ENCODE measurements at places on chromosomes 5 and 9.

GRCh38 chr5:95177456-95177855 lies 107.4 kb downstream of the MCTP1 start:
- DNase-seq = no peak

DNA sequence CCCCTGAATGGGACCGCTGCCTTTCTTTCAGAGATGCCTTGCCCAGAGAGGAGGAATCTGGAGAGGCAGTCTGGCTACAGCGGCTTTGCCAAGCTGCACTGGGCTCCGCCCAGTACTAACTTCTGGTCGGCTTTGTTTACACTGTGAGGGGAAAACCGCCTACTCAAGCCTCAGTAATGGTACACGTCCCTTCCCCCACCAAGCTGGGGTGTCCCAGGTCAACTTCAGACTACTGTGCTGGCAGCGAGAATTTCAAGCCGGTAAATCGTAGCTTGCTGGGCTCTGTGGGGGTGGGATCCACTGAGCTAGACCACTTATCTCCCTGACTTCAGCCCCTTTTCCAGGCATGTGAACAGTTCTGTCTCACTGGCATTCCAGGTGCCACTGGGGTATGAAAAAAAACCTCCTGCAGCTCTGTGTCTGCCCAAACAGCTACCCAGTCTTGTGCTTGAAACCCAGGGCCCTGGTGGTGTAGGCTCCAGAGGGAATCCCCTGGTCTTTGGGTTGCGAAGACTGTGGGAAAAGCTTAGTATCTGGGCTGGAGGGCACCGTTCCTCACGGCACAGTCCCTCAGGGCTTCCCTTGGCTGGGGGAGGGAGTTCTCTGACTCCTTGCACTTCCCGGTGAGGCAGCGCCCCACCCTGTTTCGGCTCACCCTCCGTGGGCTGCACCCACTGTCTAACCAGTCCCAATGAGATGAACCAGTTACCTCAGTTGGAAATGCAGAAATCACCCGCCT lies 171.2 kb downstream of the CWC27 start:
- no peak for DNase-seq

- DNase-seq = no peak
Observed at GRCh38 chr9:70488793-70489105, 74.3 kb upstream of the KLF9 start.

DNA sequence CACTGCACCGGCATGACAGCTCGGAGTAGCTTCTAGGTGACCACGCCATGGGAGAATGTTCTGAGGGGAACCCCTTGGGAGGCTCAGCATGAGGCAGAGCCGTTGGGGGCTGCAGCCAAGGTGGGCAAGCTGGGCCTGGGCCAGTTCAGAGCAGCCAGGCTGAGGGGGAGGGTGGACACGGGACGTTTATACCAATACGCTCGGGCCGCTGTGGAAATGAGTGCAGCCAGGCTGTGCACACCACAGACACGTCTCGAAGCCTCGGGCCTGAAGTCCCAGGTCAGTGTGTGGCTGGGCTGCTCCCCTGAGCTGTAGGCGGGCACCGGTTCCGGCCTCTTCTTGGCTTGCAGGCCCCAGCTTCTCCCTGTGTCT lies 28.9 kb upstream of the SLC12A7 start:
- DNase-seq = no peak

GRCh38 chr5:137221943-137222342 lies 277.2 kb downstream of the SPOCK1 start:
- no peak for DNase-seq

DNA sequence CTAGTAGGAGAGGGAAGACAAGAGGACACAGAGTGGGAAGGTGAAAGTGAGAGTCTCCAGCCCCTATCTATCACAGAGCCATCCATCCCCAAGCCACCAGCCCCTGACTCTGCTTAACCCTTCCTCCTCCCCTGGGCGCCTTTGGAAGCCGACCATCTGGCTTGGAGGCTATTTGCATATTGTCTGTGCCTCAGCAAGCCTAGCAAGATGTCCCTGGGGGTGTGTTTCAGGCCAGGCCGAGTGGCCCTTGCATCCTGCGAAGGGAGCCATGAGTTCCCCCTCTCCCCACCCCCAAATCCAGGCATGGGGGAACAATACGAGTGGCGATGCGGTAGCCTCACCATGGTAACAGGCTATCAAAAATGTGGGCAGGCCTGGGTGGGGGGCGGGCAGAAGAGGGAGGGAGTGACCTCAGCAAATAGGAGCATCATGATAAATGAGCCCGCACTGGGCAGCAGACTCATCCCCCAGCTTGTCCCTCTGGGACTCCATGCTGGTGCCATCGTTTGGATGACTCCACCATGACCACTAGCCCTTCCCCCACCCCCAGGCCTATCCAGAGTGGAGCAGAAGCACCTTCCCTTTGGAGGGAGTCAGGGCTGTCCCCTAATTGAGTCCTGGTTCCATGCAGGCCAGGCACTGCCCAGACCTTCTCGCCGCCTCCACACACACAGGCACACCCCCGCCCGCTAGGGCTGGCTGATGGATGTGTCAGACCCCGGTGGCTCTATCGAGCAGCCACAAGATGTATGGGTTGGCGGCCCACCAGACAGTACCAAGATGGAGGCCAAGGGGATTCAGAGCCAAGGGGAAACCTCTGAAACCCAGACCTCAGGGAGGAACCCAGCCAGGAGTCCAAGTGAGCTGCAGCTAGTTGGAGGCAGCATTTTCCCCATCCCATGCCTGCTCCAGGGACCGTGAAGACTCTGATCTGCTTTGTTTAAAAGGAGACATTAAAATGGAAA lies 14.6 kb downstream of the URM1 start:
- DNase-seq = no peak

- no peak for DNase-seq
Observed at GRCh38 chr9:79256691-79257213, 315.0 kb upstream of the TLE4 start.

- peak; percentile 67 for DNase-seq
Observed at GRCh38 chr5:154857530-154858296, 714 bp upstream of the CNOT8 start.

- no peak for DNase-seq
Observed at GRCh38 chr5:76269932-76270610, 133.0 kb upstream of the IQGAP2 start.

DNA sequence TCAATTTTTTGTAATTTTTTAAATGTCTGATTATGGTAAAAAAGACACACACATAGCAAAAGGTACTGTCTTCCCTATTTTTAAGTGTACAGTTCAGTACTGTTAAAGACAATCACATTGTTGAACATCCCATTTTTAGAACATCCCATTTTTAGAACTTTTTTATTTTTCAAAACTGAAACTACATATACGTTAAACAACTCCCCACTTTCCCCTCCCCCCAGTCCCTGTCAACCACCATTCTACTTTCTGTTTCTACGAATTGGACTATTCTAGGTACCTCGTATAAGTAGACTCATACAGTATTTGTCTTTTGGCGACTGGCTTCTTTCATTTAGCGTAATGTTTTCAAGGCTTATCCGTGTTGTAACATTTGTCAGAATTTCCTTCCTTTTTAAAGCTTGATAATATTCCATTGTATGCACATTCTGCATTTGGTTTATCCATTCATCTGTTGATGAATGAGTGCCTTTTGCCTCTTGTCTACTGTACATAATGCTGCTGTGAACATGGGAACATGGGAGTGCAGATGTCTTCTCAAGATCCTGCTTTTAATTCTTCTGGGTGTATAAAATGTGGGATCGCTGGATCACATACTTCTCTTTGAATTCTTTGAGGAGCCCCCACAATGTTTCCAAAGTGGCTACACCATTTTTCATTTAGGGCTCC lies 154.0 kb downstream of the PIK3R1 start:
- no peak for DNase-seq

- no peak for DNase-seq
Observed at GRCh38 chr9:129608561-129609481, 12.1 kb downstream of the C9orf50 start.

DNA sequence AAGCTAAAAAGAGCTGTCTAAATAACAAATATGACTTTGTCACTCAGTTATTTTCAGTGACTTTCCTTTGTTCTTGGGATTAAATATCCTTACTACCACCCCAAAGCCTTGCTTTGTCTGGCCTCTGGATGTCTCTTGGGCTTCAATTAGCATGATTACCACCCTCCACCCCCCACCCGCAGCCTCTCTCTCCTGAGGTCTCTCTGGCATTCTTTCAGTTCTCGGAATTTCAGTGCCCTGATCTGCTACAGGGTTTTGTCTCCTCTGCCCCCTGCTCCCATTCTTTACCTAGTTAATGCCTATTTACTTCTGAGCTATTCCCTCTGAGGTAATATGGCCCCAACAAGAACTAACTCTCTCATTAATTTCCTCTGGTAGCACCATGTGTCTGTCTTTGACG lies 376.4 kb downstream of the DEPDC1B start:
- DNase-seq = no peak

DNA sequence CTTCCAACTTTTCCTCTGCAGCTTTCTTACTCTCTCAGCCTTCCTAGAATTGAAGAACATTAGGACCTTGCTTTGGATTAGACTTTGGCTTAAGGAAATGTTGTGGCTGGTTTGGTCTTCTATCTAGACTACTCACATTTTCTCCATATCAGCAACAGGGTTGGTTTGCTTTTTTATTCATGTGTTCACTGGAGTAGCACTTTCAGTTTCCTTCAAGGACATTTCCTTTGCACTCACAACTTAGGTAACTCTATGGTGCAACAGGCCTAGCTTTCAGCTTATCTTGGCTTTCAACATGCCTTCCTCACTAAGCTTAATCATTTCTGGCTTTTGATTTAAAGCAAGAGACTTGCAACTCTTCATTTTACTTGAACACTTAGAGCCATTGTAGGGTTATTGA lies 153.1 kb downstream of the CCDC192 start:
- no peak for DNase-seq

GRCh38 chr5:172455087-172455381 lies 709 bp upstream of the SH3PXD2B start:
- no peak for DNase-seq

- DNase-seq = no peak
Observed at GRCh38 chr9:33498387-33498786, 24.7 kb upstream of the NOL6 start.

GRCh38 chr9:70060883-70061507 lies 17.3 kb downstream of the MAMDC2 start:
- no peak for DNase-seq

DNA sequence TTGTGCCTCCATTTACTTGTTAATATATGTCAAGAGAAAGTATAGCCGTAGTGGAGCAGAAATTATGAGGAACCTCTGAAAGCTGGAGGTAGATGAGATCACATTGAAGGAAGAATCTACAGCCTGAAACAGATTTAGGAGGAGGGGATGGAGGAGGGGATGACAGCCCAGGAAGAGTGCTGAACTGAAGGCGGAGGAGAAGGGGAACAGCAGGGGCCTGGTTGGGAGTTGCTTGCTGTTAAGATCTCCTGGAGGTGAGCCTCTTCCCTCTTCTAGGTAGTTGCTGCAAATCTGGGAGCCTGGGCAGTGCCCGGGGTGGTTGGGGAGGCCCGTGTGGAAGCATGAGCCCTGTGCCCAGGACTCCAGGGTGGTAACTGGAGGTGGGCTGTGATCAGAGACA lies 111.8 kb upstream of the SEMA6A start:
- DNase-seq = no peak

GRCh38 chr5:5474961-5475360 lies 52.5 kb downstream of the ICE1 start:
- no peak for DNase-seq

GRCh38 chr9:82202808-82203207 lies 214.2 kb downstream of the SPATA31D1 start:
- DNase-seq = no peak

GRCh38 chr5:129362456-129362855 lies 97.6 kb upstream of the ADAMTS19 start:
- DNase-seq = no peak

DNA sequence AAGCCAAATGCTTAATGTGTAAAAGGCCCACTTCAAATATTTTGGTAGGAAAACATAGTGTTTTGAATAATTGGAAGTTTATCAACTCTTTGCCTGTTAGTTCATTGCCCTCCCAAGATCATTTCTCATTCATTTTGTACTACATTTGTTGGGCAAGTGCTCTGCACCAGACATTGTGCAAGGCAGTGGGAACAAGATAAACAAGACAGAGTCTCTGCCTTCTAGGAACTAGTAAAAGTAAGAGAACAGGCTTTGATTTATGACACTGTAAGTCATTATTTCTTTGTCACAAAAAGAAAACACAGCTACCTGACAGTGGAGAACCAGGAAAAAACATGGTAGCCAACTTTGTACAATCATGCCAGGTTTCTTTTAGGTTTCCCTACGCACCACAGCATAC lies 63.7 kb upstream of the PAM start:
- DNase-seq = no peak

DNA sequence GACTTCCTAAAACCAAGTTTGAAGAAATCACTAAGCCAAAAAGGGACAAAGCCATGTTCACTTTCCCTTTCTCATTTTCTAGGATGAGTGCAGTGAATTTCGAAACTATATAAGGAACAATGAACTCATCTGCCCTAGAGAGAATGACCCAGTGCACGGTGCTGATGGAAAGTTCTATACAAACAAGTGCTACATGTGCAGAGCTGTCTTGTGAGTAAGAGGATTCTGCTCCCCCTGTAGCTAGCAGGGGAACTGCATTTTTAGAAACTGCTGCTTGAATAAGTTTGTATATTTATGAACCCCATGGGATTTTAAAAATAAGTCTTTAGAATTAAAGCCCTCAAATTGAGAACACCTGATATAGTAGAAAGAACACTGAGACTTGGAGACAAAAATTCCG lies 42.7 kb upstream of the SPINK14 start:
- DNase-seq = no peak

DNA sequence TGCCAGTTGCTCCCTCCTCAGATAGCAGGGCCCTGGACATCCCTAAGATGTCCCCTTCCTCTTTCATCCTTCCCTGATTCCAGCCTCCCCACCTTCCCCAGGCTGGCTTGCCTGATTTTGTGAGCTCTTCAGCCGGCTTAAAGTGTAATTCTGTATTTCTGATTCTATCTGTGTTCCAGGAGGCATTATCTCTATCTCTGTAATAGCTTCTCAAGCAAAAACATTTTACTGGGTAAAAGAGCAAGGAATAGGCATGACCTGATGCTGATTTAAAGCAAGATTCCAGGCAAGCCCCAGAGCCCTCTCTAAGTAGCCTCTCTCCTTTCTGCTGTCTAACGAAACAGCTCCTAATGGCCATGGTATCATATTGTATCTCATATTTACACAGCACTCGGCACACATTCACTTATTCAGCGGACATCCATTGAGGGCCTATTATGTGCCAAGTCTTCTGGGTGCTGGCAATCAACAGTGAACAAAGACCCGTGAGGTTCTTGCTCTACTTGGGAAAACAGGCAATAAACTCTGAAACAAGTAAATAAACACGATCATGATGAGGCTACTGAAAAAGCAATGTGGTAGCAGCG lies 100.9 kb upstream of the MSX2 start:
- no peak for DNase-seq

DNA sequence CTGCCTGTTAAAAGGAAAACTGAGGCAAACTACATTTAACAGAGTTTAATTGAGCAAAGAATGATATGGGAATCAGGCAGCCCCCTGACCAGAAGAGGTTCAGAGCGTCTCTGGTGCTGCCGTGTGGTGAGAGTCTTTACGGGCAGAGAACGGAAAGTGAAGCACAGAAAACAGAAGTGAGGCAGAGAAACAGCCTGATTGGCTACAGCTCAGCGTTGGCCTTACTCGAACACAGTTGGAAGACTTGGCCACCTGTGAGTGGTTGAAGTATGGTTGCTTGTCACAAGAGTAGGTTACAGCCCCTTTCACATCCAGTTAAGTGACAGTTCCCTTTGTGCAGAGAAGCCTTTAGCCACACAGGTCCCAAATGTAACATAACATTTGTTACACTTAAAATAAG lies 16.9 kb upstream of the FBP1 start:
- no peak for DNase-seq

- DNase-seq = no peak
Observed at GRCh38 chr9:126490871-126491567, 122.7 kb upstream of the LMX1B start.
